Activated CD4-positive, alpha-beta T cell treated with anti-CD3 and anti-CD28 coated beads, Interleukin-2, amount 10 ng/mL, durations not matched to agents 24 days and 14 days (primary cell): ENCODE measurements at places on chromosomes 7 and 10. TPM values are rescaled to one million over a fixed set of nuclear protein-coding genes. Genes with fewer than 3 reads are reported as not detected.

The UNCX gene
- total RNA-seq, result not detected in 2 replicates

The IL6 gene
- total RNA-seq, result 0.35 and 0.64 TPM in 2 replicates

The NEUROD6 gene
- not detected in 2 replicates for total RNA-seq

The WBP1L gene
- total RNA-seq, result 15.6 and 15.8 TPM in 2 replicates

The AKR1C3 gene
- not detected in 2 replicates for total RNA-seq

The C10orf105 gene
- total RNA-seq, result 0.26 and 0.33 TPM in 2 replicates

The SLF2 gene
- total RNA-seq, result 34.9 and 35.3 TPM in 2 replicates

The GSDME gene
- total RNA-seq, result 9.6 and 10.4 TPM in 2 replicates

The CLEC5A gene
- total RNA-seq, result not detected in 2 replicates

The FKBP6 gene
- total RNA-seq, result not detected in 2 replicates

The ADRB1 gene
- not detected in 2 replicates for total RNA-seq

The RADIL gene
- 0.14 and 0.26 TPM in 2 replicates for total RNA-seq

The COL13A1 gene
- not detected in 2 replicates for total RNA-seq

The FEZF1 gene
- not detected in 2 replicates for total RNA-seq

The OR13A1 gene
- not detected in 2 replicates for total RNA-seq

The GIMAP2 gene
- 28.2 TPM in 2 replicates for total RNA-seq

The GARIN1A gene
- total RNA-seq, result 0.37 and 0.59 TPM in 2 replicates

The NANOS1 gene
- 0.44 and 0.59 TPM in 2 replicates for total RNA-seq

The TMEM168 gene
- 16.2 and 18.3 TPM in 2 replicates for total RNA-seq

The NKX1-2 gene
- not detected in 2 replicates for total RNA-seq

The NRCAM gene
- not detected in 2 replicates for total RNA-seq
